ENCODE measurements at places on chromosomes 3 and 15.

DNA sequence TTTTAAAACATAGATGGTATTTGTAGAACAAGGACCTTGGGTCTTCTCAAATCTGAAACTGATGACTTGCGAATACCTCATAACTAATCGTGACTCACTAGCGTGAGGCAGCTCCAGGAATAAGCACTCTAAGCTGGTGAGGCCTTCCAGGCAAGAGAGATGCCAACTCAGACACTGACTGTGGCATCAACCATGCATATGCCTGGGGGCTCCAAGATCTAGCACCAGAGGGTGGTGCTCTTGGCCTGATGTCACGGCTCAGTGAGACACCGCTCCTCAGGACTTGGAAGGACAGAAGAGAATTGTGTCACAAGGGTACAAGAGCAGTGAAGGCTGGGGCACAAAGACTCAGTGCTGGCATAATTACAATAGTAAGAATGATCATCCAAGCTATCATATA lies 125.0 kb upstream of the TRIM42 start:
- DNase-seq, result no peak

DNA sequence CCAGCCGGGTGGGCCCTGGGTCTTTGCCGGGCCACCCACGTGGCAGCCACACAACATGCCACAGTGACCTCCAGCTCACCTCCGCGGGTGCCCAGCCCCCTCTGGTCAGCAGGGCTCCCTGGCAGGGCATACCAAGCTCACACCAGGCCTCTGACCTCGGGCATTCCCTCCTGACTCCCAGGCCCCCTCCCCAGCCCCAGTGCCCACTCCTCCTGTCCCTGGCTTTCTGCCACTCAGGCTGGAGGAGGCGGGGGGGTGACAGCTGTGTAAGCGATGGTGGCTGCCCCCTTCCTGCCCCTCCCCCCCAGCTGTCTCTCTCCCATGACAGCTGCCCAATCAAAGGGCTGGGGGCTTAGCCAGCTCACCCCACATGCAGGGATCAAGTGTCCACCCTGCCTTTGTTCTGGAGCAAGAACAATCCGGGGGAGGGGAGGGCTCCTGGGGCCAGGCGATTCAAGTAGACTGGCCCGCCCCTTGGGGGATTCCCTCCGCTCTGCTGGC lies 3.3 kb downstream of the PCBP4 start:
- no peak for DNase-seq

- no peak for DNase-seq
Measured at GRCh38 chr3:112002096-112002971, 3.6 kb downstream of the TAGLN3 start.

DNA sequence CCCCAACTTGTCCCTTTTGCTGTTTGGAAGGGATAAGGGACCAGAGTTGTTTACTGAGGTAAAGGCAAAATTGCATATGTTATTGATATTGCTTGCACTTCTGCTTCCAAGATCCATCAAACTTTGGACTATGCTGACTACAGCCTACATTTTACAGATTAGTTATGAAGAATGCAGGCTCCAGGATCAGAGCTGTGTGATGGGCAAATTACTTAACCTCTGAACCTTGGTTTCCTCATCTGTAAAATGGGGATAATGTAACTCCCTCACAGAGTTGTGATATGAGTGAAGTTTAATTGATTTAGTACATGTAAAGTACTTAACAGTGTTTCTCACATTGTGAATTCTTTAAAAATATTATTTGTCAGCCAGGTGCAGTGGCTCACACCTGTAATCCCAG lies 15.9 kb downstream of the FAIM start:
- no peak for DNase-seq
